Stimulated activated naive CD8-positive, alpha-beta T cell treated with anti-CD3 and anti-CD28 coated beads, Interleukin-15, amount 100 ng/mL, for 72 hours (primary cell): ENCODE measurements at places on chromosomes 3 and 15.

DNA sequence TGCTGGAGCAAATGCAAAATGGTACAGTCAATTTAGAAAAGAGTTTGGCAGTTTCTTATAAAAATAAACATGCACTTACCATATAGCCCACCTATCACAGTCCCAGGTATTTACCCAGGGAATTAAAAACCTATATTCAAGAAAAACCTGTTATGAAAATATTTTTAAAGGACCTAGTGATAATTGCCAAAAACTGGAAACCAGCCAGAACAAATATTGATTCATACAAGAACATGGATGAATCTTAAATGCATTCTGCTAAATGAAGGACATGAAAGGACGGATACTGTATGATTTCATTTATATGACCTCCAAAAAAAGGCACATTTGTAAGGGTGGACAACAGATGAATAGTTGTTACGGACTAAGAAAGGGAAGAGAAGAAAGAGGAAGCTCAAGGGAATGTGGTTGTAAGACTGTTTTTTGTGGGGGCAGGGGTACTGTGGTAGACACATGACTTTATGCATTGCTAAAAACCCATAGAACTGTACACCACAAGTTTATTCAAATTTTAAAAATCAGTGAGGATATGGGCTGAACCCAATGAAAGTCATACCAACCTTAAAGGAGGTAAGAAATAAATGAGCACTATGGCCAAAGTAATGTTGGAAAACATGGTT is 61.0 kb downstream of the ZBBX start:
- no peak for DNase-seq

DNA sequence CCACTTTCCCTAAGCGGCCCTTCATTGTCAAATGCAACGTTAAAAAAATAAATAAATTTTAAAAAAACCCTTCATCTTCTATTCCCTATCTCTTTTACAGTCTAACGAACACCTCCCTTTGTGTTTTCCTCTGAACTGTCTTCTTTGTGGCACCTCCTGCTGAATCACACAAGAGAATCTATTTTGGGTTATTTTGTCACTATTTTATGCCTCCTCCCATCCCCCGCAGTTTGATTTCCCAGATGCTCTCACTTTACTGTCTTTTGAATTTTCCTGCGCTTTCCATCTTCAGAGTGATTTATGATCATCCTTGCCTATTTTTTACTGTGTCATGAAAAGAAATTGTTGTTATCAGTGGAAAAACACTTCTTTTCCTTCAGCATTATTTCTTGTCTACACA is 32.5 kb downstream of the RYR3 start:
- no peak for DNase-seq

- no peak for DNase-seq
These were observed 59.8 kb downstream of the SFMBT1 start for GRCh38 chr3:52986049-52986448.

DNA sequence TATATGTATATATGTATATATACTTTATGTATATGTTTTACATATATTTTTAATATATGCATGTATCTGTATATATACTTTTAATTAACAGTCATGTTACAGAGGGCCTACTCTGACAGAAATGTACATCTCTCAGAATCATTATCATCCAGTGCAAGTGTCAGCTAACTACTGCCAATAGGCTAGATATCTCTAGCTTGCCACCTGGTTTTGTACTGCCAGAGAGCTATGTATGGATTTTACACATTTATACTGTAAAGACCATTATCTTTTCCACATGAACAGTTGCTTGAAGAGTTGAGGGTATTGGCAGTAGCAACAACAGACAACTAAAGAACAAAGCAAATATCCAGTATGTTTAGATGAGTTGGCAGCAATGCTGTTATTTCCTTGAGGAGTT is 99.7 kb upstream of the VGLL3 start:
- DNase-seq: no peak

- DNase-seq: no peak
These were observed 134.6 kb downstream of the SLC25A26 start for GRCh38 chr3:66355394-66355793.

- DNase-seq: no peak
These were observed 12.3 kb upstream of the P2RY14 start for GRCh38 chr3:151290673-151291072.

DNA sequence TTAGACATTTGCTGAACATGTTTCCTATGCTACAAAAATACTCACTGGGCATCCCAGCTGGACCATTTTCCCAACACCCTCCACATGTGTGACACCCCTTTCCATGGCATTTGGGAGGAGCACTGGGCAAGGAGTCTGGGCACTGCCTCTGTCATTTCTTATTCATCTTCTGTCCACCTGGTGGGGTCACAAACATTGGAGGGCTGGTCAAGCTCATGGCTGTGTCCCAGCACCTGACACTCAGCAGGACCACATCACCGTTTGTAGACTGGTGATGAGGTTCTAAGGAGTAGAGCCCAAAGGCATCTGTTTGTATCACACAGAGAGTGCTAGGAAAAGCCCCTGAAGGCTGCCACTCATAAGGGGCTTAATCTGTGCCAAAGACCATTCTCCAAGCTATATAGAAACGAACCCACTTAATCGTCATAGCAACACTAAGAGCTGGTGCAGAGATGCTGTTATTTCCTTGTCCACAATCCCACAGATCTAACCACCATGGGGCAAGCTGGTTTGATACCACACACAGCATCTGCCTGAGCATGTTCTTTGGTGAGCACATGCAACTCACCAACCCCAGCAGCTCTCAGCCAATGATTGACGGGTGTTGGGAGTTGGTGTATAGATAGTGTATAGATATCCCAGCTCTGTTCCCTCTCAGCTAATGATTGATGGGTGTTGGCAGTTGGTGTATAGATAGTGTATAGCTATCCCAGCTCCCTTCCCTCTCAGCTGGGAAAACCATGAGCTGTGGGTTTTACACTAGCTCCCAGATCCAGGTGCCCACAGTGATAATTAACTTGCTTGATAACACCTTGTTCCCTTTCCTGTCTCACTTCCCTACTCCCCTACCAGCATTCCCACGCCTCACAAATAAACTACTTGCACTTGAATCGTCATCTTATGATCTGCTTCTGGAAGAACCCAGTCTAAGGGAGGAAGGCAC is 42.7 kb upstream of the ATP2B2 start:
- DNase-seq: no peak
